ENCODE measurements at places on chromosomes 16 and 17.
A peak's percentile ranks its signal among the peaks of the same experiment; 100 is the strongest.

- no peak for DNase-seq
These were observed 4.7 kb downstream of the ACD start for GRCh38 chr16:67655363-67655762.

DNA sequence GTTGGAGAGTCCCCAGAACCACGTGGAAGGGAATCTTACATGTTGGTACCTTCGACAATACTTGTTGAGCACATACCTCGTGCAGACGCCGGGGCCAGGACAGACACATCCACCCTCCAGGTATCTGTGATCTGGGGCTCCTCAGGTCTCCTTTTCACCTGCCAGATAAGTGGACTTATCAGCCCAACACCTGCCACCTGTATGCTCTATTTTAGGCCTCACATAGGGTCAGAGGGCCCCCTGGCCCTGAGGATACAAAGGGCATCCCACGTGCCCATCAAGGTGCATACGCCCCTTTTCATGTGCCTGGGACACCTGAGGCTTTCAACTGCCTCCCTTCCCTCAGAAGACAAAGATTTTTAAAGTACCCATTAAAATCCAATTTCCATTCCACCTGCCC, 212.7 kb downstream of the MRTFB start:
- DNase-seq = no peak

DNA sequence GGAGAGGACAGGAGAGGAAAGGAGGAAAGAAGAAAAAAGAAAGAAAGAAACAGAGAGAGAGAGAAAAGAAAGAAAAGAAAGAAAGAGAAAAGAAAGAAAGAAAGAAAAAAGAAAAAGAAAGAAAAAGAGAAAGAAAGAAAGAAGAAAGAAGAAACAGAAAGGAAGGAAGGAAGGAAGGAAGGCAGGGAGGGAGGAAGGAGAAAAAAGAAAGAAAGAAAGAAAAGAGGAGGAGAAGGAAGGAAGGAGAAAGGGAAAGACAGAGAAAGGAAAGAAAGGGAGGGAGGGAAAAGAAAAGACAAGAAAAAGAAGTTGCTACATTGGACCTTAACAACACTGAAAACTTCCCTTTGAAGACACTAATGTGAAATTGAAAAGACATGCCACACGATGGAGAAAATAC, 56.6 kb upstream of the CCL2 start:
- no peak for DNase-seq

- DNase-seq = no peak
These were observed 1.8 kb upstream of the OR1E1 start for GRCh38 chr17:3400055-3400454.

DNA sequence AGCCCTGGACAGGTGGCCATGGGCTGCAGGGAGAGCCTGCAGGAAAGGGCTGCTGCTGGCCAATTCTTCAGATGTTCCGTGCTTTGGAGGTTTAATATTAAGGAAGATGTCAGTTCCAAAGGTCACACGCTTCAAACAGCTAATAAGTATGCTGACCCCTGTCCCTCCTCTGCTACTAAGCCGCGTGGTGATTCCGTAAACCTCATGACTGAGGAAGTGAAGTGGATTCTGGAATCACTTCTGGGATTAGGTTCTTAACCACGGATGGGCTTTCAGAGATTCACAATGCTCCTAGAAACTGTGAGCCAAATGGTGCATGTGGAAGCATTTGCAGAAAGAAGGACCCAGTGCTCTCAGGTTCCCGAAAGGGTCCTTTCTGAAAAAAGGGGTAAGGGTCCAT, 28.5 kb upstream of the ERN1 start:
- no peak for DNase-seq

DNA sequence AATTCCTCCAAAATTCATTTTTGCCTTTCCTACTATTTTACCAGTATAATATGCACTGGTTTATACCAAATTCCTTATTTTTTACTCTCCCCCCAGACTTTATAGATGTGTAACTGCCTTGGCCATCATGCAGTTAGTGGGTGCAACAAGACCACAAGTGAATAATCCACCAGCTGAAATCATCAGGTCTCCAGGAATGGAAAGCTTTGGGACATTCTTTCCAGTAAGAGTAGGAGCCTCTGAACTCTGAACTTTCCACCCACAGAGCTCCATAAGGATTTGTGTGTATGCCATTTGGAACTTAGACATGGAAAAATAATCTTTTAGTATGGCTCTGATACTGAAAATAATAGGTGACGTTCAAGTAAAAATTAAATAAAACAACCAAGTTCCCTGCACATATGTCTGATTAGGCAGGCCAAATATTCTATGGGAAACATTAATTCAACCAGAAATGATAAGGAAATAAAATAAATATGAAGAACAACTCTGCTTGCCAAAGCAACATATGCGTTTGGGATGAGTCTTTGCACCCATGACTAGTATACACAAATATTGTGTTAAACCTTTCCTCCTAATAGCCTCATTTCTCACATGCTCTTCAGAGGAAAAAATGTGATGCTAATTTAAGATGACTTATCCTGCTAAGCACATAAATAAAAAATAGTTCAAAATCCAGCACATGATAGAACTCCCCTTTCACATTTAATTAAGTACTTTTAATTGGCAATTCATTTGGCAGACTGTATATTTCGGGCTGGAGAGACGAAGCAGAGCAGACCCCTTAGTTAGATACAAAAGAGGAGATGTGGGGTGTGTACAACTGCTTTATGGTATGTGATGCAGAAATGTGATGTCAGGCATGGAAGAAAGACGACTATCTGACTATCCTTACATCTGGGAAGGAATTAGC, 11.6 kb upstream of the LYRM9 start:
- no peak for DNase-seq

GRCh38 chr17:18000030-18000408, 27.4 kb downstream of the DRC3 start:
- DNase-seq = no peak

GRCh38 chr17:40556884-40557414, 8.3 kb downstream of the CCR7 start:
- DNase-seq = no peak

DNA sequence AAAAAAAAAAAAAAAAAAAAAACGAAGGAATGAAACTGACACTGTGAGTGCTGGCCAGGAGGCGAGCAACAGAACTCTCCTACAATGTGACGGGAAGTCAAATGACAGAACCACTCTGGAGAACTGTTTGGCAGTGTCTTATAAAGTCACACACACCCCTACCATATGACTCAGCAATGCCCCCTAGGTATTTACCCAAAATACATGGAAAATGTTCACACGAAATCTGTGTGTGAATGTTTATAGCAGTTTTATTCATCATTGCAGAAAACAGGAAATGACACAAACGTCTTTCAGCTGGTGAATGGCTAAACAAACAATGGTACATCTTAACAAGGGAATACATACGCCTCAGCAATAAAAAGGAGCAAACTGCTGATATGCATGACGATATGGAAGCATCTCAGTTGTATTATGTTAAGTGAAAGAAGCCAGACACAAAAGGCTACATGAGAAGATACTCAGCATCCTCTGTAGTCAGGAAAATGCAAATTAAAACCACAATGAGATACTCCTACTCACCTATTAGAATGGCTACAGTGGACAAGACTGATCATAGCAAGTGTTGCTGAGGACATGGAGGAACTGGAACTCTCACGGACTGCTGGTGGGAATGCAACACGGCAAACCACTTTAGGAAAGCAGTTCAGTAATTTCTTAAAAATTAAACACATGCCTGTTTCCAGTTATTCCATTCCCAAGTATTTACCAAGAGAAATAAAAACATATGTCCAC, 74.7 kb downstream of the TBC1D16 start:
- no peak for DNase-seq

GRCh38 chr17:63537991-63538692, 12.1 kb upstream of the DCAF7 start:
- no peak for DNase-seq

GRCh38 chr16:67388591-67388990, 4.7 kb downstream of the TPPP3 start:
- DNase-seq = no peak

DNA sequence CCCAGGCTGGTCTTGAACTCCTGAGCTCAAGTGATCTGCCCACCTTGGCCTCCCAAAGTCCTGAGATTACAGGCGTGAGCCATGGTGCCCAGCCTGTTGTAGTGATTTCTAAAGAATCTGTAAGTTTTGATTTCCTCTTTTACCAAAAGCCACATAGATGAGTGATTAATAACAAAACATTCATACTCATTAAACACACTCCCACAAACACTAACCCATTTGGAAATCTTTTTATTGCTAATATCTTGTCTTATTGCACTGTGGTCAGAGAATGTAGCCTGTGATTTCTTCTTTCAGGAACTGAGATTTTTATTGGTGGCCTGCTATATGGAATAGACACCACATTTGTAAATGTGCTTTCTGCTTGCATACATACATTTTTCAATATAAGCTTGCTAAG, 31.6 kb downstream of the MYH10 start:
- DNase-seq = no peak

GRCh38 chr16:11139326-11140097, 116.5 kb downstream of the SOCS1 start:
- no peak for DNase-seq

GRCh38 chr17:8223356-8224126, 13.2 kb upstream of the AURKB start:
- peak; percentile 0 for DNase-seq

- no peak for DNase-seq
These were observed 22.1 kb downstream of the TRIM25 start for GRCh38 chr17:56891751-56892150.

Measured in NCI-H1417 treated with DMSO at 0.1 percent for 48 hours (cell line).